ENCODE measurements at places on chromosomes 4 and X.

DNA sequence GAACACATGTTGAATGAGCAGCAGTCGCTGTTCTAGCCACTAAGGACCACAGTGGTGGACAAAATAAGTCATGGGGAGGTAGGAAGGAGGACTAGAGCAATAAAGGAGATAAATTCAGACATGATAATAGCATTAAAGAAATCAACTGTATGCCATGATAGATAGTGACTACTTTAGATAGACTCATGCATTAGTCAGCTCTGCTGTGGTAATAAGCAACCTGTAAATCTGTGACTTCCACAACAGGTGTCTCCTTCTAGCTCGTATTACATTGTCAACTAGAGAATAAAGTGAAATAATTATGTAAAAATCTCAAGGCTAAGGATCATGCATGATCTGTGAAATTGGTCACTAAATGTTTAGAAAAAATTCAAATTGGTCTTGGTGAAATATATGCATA is 77.9 kb downstream of the WWC2 start:
- no peak for DNase-seq

DNA sequence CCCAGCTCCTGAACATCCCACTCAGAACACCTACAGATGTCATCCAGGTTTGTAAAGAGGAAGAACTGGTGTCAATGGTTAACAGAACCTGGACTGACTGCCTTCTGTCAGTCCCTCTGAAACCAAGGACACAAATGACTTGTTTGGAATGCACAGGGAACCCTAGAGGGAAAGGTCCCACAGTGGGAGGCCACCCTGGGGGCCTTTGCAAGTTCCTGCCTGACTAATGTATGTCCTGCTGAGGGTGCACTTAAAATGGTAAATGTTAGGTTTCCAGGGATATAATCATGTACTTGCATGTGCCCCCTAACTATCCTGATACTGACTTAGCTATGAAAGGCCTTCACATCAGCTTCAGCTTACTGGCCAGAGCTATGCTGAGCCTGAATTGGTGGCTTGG is 15.0 kb upstream of the XAGE2 start:
- DNase-seq: no peak

GRCh38 chr4:158420782-158421181 is 100.9 kb upstream of the RXFP1 start:
- no peak for DNase-seq

GRCh38 chr4:16259889-16260246 is 33.6 kb upstream of the TAPT1 start:
- DNase-seq: no peak

DNA sequence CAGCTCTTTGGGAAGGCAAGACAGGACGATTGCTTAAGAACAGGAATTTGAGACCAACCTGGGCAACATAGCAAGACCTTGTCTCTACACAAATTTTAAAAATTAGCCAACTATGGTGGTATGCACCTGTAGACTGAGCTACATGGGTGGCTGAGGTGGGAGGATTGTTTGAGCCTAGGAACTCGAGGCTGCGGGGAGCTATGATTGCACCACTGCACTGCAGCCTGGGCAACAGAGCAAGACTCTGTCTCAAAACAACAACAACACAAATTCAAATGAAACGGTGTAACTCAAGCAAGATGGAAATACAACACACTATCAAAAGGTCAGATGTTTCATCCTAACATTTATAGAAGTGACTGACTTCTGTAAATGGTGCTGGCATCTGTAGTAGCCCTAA is 37.1 kb downstream of the XG start:
- no peak for DNase-seq

- no peak for DNase-seq
Measured at GRCh38 chr4:96593422-96593821, 753.5 kb downstream of the PDHA2 start.

DNA sequence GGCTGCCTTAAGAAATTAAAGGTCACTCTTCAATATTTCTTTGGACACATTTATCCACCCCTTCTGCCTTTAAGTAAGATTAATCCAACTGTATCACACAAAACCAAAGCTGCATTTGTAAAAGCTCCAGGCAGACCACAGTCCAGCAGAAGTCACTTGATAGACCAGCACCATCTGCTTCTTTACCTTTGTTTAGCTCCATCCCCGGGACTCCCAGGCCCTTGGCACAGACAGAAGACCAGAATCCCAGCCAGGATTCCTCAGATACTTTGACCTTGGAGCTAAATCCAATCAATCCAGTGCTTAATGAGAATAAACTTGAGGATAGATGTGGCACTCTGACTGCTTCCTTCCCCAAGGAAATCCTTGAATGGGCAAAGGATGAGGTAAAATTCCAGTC is 333.1 kb upstream of the RASGEF1B start:
- DNase-seq: no peak

- no peak for DNase-seq
Measured at GRCh38 chr4:7280926-7281690, 88.8 kb downstream of the SORCS2 start.

DNA sequence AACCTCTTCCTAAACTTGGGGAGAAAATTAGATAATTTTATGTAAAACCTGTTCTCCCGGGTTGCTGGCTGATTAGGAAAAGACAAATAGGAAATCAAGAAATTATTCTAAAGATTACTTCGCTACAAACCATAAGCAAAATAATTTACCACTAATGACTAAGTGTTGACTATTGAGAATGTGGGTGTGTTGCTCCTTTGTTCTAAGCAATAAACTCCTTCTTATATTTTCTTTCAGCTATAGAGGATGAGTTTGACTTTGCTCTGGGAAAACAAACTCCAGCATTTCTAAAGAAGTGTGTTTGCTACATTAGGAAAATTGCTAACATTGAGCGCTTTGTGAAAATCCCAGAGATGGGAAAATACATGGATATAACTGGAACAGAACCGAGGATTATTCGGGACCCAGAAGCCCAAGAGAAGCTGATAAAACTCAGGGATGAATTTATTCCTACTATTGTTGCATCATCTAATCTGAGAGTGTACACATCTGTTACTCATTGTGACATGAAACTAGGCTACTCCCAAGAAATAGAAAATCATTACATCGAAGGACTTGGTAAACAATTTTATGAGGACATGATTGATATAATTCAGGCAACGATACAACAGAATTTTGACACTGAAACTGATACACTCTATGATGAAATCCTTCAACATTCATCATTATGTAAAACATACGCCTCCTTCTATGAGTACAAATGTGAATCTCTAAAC is 194.2 kb downstream of the NWD2 start:
- DNase-seq: no peak

GRCh38 chr4:37749398-37749988 is 63.3 kb upstream of the RELL1 start:
- DNase-seq: no peak

DNA sequence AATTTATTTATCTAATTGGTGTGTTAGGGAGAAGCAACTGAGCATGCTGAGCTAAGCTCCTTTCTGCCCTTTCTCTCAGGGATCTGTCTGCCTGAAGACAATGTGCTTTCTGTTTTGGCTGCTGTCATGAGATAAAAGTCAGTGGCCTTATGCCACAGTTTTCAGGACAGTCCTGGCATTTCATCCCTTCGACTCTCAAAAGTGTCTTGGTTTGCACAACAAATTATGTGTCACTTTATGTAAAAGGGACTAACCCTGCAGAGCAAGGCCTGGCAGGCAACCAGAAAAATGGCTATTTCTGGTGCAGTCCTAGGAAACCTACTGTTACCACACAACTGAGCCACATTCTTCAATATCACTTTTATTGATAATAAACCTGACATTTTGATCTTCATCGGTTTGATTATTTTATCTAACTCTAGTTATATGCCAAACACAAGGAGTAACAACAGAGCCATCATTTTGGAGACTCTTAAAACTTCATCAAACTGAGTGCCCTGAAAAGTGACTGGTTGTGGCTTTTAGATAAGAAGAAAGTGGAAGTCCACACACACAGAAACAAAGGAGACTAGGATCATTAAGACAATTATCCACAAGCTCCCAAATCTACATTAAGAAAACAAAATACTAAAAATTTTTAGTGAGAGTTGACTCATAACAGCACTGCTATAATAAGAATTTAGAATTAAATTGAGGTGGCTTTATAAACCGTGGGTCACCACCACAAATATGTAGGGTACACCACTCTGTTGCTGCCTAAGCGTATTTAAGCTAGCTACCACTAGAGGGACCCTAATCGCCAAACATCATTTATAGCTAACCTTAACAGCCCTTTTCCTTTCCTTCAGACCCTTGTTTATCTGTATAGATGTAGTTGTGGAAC is 95.9 kb upstream of the PTPN13 start:
- DNase-seq: peak; percentile 16

GRCh38 chr4:54227256-54228055 is 1.6 kb upstream of the PDGFRA start:
- no peak for DNase-seq

DNA sequence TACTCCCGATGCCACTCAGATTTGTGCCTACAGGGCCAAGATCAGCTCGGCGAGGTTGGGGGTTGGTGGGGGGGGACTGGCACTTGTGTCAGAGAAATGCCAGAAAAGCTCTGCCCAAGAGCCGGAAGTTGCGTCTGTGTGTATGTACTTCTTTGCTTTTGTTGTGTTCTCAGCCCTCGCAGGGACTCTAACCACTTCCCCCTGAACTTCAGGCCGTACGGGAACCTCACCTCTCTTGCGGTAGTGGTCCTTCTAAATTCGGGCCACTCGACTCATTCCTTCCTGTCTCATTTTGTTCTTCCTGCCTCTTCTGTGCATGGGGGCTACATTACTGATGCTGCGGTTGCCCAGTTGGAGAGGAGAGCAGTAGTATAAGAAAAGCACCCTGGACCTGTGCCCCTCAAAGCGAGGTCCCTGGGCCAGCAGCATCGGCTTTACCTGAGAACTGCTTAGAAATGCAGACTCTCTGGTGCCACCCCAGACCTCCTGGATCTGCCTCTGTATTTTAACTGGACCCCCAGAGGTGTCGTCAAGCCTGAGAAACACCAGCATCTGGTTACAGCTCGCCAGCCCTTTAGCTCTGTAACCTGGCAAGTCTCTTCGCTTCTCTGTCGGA is 146.3 kb upstream of the RPS6KA3 start:
- peak; percentile 9 for DNase-seq
